ENCODE measurements at places on chromosomes 4 and X.

GRCh38 chr4:38516190-38516589 is 147.8 kb upstream of the KLF3 start:
- no peak for DNase-seq

DNA sequence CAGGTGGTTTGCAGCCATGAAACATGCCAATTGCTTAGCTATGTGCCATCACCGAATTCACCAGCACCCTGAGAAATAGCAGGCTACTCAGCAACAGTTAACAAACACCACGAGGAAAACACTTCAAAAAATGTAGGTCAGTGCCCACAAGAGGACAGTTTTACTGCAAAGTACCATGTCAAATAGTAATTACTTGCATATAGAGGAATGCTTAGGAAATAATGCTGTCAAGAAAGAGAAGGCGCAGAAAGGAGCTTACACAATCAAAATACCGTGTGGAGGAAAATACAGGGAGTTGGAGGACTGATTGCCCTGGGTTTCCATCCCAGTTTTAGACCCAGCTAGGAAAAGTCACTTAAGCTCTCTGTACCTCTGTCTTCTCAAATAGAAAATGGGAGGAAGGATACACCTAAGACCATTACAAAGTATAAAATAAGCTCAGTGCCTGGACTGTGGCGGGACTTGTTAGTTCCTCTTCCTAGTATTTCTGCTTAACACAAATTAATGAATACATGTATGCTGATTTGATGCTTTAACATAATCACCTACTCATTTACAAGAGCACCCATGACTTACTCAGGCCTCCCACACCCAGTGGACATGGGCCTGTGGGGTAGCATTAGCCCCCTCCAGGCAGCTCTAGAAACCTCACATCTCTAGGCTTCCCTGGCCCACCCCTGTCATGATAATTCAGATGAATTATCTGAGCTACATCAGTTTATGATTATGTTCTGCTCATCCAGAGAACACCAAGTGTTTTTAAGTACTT is 44.5 kb upstream of the IL21 start:
- no peak for DNase-seq

GRCh38 chrX:77668391-77669237 is 117.4 kb downstream of the ATRX start:
- no peak for DNase-seq

- DNase-seq: peak; percentile 1
These were observed 29.5 kb downstream of the SH3TC1 start for GRCh38 chr4:8228319-8229250.

- no peak for DNase-seq
These were observed 47.7 kb downstream of the C4orf50 start for GRCh38 chr4:5970381-5971077.

GRCh38 chrX:117543885-117544284 is 572.7 kb downstream of the KLHL13 start:
- DNase-seq: no peak

- no peak for DNase-seq
These were observed 54.1 kb downstream of the APBB2 start for GRCh38 chr4:41160012-41160789.

DNA sequence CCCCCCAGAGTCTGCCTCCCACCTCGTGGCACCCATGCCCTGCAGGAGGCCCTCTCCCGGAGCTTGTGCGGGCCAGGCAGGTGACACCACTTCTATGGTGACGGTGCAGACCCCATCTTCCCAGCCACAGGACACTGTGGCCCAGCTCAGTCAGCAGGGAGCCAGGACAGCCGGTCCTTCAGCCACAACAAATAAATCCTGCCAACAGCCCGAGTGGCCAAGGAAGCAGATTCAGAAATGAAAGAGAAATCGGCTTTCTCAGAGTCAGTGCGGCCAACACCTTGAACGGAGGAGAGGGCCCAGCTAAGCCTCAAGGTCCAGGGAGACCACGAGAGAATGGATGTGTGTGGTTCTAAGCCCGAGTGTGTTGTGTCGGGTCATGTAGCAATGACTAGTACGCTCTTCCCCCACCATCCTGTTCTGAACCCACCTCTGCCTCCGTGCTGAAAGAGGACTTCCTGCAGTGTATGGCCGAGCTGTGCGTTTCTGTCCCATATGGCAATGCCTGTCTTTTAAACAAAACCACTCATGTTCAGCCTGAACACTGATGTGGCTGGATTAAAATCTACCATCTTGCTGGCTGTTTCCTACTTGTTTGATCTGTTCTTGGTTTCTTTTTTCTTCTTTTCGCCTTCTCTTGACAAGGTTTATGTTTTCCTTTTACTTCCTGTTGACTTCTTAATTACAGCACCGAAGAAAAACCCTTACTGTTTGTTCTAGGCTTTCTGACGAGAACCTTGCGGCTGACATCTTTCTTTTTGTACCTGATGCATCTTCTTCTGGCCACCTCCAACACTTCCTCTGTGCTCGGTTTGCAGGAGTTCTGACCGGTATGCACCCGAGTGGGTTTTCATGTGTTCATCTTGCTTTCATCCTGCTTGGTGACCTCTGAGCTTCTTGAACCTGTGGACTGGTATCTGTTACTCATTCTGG is 53.1 kb downstream of the GAK start:
- no peak for DNase-seq
